GM12891 (cell line): ENCODE measurements at places on chromosomes 3 and 15.

DNA sequence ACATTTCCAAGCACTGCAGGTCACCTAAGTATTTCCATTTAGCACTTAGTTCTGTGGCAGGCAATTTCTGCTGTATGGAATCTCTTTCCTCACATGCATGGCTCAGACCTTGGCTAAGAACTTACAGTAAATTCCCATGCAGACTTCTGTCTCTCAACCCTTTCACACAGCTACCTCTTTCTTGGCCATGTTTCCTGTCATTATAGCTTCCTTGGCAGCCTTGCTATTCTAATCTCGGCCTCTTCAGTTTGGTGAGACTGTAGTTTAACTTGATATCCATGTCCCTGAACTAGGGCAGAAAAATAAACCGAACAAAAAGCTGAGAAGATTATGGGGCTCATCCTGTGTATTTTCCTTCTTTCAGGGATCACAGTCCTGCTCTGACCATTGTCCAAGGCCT is 96.0 kb downstream of the SPATA16 start:
- no peak for DNase-seq

- no peak for DNase-seq
These were observed 24.8 kb downstream of the UQCC5 start for GRCh38 chr3:52561028-52561747.

- no peak for DNase-seq
These were observed 4.6 kb downstream of the SEMA7A start for GRCh38 chr15:74428970-74429780.

GRCh38 chr3:138180375-138181029 is 5.8 kb upstream of the DBR1 start:
- no peak for DNase-seq

DNA sequence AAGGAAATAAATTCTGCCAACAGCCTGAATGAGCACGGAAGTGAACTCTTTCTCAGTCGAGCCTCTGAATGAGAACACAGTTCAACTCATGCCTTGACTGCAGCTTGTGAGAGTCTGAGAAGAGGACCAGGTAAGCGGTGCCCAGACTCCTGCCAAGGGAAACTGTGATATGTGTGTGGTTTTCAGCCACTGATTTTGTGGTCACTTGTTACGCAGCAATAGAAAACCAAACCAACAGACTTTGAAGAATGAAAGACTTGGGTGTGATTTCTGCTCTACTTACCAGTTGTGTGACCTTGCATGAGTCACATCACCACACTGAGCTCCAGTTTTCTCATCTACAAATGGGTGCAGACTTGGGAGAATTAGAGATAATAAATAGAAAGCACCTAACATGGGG is 30.6 kb upstream of the FAM107A start:
- no peak for DNase-seq

DNA sequence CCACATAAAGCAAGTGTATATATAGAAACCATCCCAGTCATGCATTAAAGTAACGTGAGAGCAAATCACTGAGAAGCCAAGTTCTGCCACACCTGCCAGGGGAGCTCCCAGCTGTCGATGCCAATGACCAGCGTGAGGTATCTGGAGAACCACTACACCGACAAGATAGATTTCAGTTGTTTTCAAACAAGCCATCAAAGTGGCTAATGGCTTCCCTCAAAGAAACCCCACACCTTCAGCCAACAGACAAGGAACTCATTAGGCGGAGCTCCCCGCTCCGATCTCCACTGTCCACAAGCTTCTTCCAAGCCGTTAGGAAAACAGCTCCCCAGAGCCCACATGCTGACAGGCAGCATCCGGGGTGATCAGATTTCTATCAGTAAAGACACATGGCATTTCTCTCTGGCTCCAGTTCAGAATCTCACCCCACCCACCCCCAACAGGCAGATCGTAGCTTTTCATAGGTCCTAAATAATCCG is 54.2 kb upstream of the SPATA12 start:
- no peak for DNase-seq

DNA sequence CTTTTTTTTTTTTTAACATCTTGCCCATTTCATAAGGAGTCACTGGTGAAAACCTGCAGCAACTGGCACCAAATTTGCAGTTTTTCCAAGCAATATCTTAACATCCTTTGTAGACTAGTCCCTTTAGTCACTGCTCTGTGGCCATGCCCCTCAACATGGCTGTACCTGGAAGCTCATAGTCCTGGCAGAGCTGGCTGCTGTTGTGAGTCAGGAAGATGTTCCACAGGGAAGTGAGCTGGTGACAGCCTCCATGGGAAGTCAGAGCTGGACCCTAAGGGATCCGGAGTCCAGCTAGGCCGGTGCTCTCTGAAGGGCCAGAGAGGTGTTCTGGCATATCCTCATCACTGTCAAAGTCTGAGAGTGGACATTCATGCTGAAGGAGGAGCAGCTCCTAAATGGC is 99.3 kb upstream of the ZBED2 start:
- DNase-seq, result no peak

DNA sequence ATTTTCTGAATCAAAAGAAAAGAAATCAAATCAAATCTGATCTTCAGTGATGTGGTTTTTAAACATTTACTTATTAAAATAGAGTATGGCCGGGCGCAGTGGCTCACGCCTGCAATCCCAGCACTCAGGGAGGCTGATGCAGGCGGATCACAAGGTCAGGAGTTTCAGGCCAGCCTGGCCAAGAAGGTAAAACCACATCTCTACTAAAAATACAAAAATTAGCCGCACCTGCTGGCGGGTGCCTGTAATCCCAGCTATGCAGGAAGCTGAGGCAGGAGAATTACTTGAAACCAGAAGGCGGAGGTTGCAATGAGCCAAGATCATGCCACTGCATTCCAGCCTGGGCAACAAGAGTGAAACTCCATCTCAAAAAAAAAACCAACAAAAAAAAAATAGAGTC is 169.1 kb downstream of the ULK4 start:
- DNase-seq, result no peak

- no peak for DNase-seq
These were observed 134.3 kb upstream of the ABHD17C start for GRCh38 chr15:80560601-80561400.

- DNase-seq, result no peak
These were observed 22.0 kb upstream of the PGPEP1L start for GRCh38 chr15:99029341-99030144.

DNA sequence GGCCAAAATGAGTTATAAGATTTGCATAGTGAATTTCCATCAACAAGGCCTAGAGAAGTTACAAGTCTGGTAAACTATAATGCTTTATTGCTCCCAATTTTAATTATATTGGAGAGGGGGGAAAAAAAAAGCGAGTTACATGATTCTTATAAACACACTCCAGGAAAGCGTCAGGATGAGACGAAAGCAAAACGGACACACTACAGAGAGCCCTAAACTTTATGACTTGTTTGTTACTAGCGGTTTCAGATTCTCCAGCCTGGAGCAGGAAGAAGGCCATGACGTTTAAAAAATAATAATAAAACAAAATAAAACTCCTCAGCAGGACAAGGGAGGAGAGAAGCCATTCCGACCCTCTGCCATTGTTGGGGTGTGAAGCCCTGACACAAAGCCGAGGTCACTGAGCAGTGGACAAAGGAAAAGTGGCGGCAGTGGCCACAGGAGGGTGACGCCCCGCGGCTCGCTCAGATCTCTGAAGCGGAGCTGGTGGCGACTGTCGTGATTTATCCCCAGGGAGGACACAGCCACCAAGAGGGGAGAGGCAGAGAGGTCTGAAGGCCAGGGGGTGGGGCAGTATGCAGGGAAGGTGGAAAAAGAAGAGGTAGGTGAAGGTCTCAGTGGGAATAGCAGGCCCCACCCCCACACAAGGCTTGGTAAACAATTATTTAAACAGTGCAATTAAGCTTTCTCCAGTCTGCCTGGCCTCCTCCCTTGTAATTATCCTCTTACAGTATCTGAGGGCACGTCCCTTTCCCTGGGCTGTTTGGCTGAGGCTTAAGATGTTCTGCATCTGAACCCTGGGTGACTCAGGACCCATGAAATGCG is 45.3 kb downstream of the ADAMTS9 start:
- no peak for DNase-seq

GRCh38 chr3:111809186-111809585 is 49.9 kb upstream of the PHLDB2 start:
- DNase-seq, result no peak

- no peak for DNase-seq
These were observed 81.1 kb downstream of the LRRK1 start for GRCh38 chr15:101000271-101000681.

DNA sequence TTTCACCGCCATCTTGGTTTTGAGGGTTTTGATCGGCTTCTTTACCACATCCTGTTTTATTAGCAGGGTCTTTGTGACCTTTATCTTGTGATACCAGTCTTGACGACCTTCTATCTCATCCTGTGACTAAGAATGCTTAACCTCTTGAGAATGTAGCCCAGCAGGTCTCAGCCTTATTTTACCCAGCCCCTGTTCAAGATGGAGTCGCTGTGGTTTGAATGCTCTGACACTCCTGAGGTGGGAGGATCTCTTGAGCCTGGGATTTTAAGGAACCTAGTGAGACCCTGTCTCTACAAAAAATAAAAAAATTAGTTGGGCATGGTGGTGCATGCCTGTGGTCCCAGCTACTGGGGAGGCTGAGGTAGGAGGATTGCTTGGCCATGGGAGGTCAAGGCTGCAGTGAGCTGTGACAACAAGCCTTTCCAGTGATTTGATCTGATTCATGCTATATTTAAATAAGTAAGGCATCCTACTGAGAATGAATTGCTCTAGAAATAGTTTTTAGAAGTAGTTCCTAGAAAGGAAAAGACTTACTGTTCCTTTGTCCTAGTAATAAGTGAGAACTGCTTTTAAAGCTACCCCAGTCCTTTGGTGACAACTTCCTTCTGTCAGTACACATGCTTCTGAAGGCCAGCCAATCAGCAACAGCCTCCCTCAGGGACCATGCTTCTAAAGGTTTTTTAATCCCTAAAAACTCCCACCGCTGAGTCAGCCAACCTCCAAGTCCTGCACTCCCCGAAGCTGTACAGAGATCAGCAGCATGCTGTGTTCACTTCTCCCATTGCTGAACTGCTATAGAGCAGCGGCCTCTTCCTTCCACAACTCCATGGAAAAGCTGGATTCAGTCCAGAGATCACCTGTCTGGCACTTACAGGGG is 9.1 kb upstream of the CEMIP start:
- no peak for DNase-seq

- no peak for DNase-seq
These were observed 826 bp downstream of the CCDC66 start for GRCh38 chr3:56557831-56558170.

GRCh38 chr15:60009124-60009960 is 5.2 kb downstream of the FOXB1 start:
- DNase-seq, result no peak

- no peak for DNase-seq
These were observed 12.4 kb downstream of the SLCO3A1 start for GRCh38 chr15:91865950-91866349.

- no peak for DNase-seq
These were observed 340.3 kb downstream of the SLC9A9 start for GRCh38 chr3:143507735-143508580.

DNA sequence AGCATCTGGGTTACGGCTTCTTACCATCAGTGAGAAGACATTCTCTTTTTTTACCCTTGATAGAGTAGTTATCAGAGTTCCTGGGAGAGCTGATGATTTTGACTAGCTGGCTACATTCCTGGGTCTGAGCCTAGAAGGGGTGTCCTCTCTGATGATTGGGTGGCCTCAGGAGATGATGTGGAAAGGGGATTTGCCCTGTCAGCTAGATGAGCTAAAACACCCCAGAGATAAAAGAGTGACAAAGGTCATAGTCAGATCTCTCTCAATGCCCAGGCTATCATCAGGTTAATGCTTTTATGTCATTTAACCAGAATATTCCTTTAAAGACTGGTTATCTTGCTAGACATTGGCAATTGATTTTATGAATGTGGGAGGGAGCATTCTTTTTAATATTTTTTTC is 130.2 kb downstream of the KCNAB1 start:
- no peak for DNase-seq
